GM19239 (cell line): ENCODE measurements at places on chromosomes 1 and 21.

DNA sequence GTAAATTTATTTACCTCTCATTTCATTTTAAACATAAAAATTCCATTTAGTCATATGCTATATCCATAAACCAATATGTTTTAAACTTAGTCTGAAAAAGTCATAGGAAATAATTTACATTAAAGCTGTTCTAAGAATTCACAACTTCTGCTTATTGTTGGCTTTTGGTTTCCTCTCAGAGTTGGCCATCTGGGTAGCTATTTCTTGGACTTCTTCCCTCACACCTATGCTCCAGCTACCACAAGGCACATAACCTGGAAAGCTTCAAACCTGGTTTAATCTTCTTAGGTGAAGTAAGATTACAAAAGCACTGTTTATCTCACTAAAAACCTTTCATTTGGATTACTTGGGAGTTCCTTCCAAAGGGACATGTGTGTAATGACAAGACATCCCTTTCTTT is 29.8 kb downstream of the RBM11 start:
- no peak for DNase-seq

DNA sequence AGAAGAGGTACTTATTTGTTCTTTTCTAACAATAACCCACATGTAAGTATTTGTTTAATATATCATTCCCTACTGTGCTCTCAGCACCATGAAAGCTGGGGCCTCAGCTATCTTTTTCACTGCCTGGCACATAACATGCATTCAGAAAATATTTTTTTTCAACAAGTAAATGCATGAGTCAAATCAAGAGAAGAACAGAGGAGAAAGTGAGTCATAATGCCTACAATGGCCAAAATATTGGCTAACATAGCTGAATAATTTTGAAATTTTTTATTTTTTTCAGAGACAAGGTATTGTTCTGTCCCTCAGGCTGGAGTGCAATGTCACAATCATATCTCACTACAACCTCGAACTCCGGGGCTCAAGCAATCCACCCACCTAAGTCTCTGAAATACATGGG is 252.2 kb upstream of the ADAMTS5 start:
- DNase-seq, result no peak

- DNase-seq, result no peak
Measured at GRCh38 chr1:96487971-96488370, 233.6 kb upstream of the PTBP2 start.

- no peak for DNase-seq
Measured at GRCh38 chr1:209855623-209856022, 27.9 kb downstream of the UTP25 start.

DNA sequence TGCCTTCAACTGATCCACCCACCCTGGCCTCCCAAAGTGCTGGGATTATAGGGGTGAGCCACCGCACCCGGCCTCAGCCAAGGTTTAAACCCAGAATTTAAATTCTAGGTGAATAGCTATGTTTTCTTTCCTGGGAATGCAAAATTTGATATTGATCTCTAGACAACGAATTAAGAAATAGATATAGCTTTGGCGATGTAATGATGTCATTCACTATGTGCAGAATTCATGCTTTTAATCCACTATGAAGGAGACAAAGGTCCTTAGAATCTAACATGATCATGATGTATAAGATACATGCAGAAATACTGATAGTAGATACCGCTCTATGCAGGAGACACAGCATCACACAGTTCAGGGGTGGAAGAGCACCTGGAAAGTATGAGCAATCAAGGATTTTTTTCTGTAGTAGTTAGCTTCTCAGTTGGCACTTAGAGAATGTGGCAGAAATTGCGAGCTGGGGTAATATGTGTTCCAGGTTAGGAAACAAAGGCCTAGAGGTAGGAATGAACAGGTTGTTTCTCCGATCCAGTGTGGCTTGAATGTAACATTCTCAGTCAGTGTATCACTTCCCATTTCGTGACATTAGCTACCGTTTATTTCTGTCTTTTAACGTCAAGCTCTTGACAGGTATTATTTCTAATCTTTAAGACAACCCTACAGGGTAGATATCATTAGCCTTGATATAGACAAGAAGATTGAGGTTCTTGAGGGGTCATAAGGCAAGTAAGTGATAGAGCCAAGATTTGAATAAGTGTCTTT is 3.0 kb upstream of the CEP350 start:
- DNase-seq, result no peak

DNA sequence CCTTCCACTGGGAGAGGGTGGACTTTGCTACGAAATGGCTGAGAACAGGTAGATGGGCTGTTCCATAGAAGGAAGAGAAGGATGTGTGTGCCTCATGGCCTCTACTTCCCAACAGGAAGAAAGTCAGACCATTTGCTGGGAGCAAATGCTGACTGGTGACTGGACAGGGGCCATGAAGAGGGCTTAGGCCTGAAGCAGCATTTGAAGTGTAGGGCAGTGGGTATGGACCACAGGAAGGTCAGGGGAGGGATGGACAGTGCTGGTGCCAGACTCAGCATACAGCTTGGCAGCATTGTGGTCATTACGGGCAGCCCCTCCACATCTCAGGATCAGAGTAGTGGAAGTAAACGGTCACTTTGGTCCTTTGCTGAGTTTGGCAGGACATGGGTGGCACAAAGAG is 275.7 kb downstream of the MATN1 start:
- no peak for DNase-seq

GRCh38 chr1:29820401-29820800 is 584.1 kb downstream of the PTPRU start:
- no peak for DNase-seq

DNA sequence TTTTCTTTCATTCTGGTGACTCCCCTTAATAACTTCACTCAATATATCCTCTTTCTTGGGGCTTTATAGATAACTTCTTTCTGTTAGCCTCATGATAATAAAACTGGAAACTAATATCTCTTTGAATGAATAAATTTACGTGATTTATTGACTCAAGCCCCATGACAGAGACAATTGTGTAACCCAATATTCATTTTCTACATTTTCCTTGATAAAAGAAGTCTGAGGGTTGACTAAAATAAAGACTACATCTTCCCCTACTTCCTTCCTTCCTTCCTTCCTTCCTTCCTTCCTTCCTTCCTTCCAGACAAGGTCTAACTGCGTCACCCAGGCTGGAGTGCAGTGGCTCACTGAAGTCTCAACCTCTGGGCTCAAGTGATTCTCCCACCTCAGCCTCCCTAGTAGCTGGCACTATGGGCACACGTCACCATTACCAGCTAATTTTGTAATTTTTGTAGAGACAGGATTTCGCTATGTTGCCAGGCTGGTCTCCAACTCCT is 85.1 kb downstream of the CYYR1 start:
- DNase-seq, result no peak

DNA sequence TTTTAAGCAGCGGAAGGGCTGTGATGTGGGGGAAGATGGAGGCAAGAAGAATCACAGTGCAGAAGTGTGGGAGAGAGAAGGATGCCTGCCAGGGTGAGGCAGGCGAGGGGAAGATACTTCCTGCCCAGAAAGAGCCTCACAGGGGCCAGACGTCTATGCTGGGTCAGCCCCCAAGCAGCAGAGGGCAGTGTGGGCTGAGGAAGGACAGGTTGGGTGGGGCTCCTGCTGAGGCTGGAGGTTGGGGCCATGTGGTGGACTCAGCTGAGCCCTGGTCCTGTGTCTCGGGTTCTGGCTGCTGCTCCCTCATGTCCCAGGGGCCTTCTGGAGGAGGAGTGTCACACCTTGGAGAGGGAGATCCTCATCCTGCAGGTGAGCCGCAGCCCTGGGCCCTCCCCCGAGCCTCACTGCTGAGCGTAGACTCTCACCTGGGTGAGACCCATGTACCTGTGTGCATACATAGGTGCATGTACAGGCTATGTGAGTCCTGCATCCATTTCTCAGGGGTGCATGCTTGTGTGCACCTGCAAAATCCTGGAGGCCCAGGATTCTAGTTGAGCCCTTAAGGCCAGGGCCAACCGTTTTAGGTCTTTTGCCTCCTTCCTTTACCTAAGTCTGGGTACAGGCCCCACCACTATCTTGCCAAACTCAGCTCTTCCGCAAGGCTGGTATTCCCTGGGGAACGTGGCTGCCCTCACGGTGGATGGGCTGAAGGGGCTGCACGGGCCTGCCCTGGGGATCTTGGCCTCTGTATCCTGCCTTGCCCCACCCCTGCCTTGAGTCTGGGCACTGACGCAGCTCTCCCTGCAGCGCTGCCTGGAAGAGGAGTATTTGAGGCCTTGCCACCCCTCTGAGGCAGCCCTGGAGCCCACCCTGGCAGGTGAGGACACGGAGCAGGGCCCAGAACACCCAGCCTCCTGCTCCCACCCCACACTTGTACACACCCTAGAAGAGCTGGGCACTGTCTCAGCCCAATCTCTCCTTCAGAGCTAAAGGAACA is 3.7 kb downstream of the CCDC24 start:
- DNase-seq, result peak; percentile 28

DNA sequence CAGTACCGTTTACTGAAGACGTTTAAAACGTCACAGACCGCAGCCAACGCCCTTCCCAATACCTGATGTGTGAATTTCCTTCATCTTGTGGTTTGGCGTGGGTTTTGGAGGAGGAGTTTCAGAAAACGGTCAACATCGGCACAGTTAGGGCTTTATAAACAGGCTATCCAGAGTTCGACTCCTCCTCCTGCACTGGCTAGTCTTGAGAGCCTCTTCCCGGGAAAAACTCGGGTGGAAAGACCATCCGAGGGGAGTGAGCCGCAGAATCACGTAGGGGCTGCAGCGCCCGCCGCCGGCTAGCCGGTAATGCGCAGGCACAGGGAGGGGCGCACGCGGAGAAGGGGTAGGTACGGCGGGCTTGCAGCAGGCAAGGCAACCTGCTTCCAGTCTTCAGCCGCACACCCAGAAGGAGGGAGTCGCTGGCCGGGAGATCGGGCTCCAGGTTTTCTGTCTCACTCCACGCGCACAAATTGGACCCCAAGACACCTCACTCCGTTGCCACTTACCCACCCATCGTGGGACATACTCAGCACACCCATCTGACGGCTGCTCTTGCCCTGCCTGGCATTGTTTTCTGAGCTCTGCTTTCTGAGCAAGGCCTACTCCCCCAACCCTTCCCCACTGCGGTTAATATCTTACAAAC is 25.4 kb downstream of the SLC19A2 start:
- no peak for DNase-seq
